ENCODE measurements at places on chromosomes 1 and 21.

- peaks cover 6% of the 10 kb centered on the region for H3K27me3 ChIP-seq
- no peak overlapping the region for H3K27ac ChIP-seq
Measured at GRCh38 chr1:202323731-202324130, 18.0 kb downstream of the UBE2T start.

DNA sequence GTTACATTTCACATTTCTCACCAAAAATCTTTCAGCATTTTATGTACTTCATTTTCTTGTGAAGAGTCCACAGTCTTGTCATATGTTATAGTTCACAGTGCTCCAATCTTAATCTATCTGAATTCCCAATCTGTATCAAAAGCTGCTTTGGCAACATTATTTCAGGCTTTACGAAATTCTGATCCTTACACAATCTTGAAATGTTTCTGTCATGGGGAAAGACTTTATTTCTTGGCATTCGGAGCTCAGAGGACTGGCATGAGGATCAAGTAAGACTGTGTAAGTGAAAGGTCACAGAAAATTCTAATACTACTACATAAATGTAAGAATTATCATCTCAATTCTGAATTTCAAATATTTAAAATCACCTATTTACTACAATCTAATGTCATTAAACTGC lies 2.0 kb downstream of the USP33 start:
- H3K36me3 ChIP-seq, result peaks cover 4% of the 10 kb centered on the region
- H3K27me3 ChIP-seq, result peaks cover 4% of the 10 kb centered on the region
- no peak overlapping the region for H3K27ac ChIP-seq
- DNase-seq, result no peak
- no peak overlapping the region for H3K4me3 ChIP-seq

DNA sequence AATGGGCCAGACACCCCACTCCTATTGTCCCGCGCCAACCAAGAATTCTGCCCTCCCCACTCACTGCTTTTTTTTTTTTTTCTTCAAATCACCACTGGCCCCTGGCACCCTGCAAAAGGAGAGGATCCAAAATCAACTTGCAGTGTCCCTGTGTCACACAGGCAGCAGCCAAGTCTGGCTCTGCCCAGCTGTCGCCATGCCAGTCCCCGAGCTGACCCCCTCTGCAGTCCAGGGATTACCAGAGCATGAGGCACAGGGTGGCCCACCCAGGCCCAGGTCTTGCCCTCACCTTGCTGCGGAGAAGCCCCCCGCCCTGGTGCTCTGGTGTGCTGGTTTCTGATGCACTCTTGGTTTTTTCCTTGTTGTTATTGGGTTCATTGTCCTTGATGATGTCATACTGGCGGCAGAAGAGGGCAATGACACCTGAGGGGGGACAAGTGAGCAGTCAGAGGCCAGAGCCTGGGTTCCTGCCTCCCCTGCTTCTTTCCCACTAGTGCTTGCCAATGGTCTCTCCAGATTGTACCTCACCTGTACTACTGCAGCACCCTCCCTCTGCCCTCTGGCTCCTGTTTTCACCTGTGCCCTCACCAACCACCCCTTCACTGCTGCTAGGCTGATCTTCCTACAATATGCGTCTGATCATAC lies 6.2 kb downstream of the FNDC5 start:
- DNase-seq, result no peak
- H3K27ac ChIP-seq, result no peak overlapping the region
- H3K4me3 ChIP-seq, result no peak overlapping the region
- peaks cover 10% of the 10 kb centered on the region for H3K36me3 ChIP-seq
- peaks cover 13% of the 10 kb centered on the region for H3K27me3 ChIP-seq

DNA sequence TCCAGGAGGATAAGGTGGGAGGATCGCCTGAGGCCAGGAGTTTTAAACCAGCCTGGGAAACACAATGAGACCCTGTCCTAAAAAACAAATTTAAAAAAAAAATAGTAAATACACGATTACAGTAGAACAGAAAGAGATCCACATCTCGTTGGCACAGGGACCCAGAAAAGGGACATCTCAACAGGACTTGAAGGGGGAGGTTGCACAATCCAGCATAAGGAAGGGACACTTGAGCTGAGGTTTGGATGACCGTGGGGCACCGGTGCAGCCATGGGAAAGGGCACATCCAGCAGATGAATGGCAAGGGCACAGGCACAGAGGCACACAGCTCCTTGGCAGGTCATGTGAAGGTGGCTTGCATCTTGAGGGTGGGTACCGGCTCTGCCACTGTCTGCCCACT lies 20.5 kb downstream of the TRIM67 start:
- no peak for DNase-seq
- no peaks in the 10 kb centered on the region for H3K4me1 ChIP-seq
- H3K27me3 ChIP-seq, result peaks cover 1% of the 10 kb centered on the region
- H3K36me3 ChIP-seq, result no peaks in the 10 kb centered on the region
- H3K4me3 ChIP-seq, result no peak overlapping the region

DNA sequence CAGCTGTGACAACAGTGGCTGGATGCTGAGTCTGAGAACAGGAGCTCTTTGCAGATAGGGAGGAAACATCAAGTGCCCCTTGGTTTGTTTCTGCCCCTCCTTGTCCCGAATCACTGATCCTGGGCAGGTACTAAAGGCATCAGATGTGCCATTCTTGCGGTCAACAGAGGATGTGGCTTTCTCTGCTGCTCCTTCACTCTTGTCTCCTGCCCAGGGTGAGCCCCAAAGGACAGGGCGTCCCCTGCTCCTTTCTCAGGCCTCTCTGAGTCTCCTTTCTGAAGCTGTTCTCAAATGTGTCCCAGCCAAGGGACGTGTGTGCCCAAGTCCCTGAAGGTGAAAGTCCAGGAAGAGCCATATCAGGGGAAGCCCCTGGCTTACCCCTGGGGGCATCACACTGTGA lies 31.7 kb downstream of the SLC37A1 start:
- no peak for DNase-seq
- no peak overlapping the region for H3K4me3 ChIP-seq
- H3K4me1 ChIP-seq, result no peaks in the 10 kb centered on the region
- no peak overlapping the region for H3K27ac ChIP-seq
- H3K27me3 ChIP-seq, result no peaks in the 10 kb centered on the region

- no peak for DNase-seq
- no peak overlapping the region for H3K4me3 ChIP-seq
- no peaks in the 10 kb centered on the region for H3K36me3 ChIP-seq
- peaks cover 18% of the 10 kb centered on the region for H3K4me1 ChIP-seq
- H3K27ac ChIP-seq, result peak overlapping the region; percentile 84
Measured at GRCh38 chr1:153698923-153699714, 20.6 kb downstream of the NPR1 start.

DNA sequence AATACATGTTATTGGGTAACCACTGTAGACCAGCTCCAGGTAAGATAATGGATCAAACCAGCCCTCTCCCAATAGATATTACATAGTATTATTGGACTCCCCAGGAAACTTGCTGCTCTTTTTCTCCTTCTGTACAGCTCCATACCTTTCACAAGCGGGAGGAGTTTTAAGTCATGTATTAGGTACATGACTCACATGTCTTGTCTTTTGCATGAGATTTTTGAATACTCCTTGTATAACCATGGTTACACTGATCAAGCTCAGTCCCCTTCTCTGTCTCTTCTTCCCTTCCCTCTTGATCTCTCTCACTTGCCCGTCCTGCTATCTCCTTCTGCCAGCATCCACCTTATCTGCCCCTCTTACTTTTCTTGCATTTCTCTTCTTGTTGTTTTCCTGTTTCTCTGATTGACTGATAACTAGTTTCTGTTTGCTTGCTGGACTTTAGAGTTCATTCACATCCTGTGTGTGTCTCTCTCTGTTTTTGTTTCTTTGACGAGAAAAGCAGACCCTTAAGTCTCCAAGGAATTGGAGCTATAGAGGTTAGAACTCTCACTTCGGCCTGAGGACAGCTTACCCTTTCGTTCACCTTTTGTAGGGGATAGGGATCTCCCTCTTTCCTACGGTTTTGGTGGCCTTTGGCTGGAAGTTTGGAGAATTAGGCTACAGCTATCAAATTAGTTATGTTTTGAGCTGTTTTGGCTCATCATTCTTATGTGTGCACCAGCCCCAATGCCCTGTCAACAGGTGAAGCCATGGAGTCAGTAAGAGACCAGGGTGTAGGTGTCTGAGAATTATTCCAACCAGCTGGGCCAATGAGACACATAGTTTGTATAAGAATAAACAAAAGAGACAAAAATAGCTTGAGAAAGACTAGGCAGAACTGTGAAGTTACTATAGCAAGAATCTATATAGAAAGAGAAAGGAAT lies 49.0 kb upstream of the ASB17 start:
- no peak for DNase-seq
- H3K36me3 ChIP-seq, result no peaks in the 10 kb centered on the region
- peaks cover 5% of the 10 kb centered on the region for H3K27me3 ChIP-seq
- H3K4me3 ChIP-seq, result no peak overlapping the region
- peaks cover 18% of the 10 kb centered on the region for H3K4me1 ChIP-seq
- peak overlapping the region; percentile 25 for H3K27ac ChIP-seq

DNA sequence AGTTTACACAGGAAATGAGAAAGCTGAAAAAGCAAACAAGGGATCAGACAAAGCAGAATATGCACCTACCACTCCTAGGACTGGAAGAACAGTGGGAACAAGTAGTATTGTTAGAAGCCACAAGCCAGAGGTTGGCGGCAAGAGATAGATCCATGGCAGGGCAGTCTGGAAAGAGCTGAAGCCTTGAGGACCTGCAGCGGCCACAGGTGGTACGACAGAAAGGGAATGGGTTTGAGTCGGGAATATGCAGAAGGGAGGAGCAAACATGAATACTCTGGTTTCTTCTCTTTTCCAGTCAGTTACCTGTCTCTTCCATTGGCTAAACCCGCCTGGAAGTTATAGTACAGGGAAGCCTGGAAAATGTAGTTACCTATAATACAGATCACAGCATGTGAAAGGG lies 3.9 kb upstream of the PCNX2 start:
- H3K4me3 ChIP-seq, result no peak overlapping the region
- H3K4me1 ChIP-seq, result peaks cover 10% of the 10 kb centered on the region
- H3K27me3 ChIP-seq, result peaks cover 2% of the 10 kb centered on the region
- no peak for DNase-seq
- H3K36me3 ChIP-seq, result no peaks in the 10 kb centered on the region
- H3K27ac ChIP-seq, result no peak overlapping the region
